Stimulated activated CD8-positive, alpha-beta memory T cell treated with anti-CD3 and anti-CD28 coated beads, Interleukin-15, amount 100 ng/mL, for 4 hours (primary cell): ENCODE measurements at places on chromosomes 1 and 21.

- peak; percentile 97 for DNase-seq
Measured at GRCh38 chr21:33324291-33325221, at the start of gene IFNAR1. Gene IFNAR1, plus strand, starts transcription at chr21:33324970. Its CDS starts 86 bp downstream, at chr21:33325056.

DNA sequence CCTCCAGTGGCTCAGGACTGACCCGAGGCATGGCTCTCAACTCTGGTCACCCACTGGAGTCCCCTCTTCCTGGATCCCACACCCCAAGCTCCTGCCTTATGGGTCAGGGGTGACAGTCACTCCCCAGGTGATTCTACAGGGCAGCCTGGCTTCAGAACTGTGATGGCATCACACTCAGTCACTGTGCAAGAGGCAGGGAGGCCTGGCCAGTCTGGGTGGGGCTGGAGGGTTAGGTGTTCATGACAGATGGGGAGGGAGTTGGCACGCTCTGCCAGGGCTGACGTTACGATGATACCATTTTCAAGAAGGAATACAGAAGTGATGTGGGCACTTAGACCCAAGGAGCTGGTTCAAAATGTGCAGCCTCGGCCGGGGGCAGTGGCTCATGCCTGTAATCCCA, 25.2 kb upstream of the ABCG1 start:
- DNase-seq: no peak

GRCh38 chr1:167904652-167905130, 9.2 kb downstream of the ADCY10 start:
- DNase-seq: no peak

- DNase-seq: no peak
Measured at GRCh38 chr1:11985851-11986250, 5.6 kb downstream of the MFN2 start.

DNA sequence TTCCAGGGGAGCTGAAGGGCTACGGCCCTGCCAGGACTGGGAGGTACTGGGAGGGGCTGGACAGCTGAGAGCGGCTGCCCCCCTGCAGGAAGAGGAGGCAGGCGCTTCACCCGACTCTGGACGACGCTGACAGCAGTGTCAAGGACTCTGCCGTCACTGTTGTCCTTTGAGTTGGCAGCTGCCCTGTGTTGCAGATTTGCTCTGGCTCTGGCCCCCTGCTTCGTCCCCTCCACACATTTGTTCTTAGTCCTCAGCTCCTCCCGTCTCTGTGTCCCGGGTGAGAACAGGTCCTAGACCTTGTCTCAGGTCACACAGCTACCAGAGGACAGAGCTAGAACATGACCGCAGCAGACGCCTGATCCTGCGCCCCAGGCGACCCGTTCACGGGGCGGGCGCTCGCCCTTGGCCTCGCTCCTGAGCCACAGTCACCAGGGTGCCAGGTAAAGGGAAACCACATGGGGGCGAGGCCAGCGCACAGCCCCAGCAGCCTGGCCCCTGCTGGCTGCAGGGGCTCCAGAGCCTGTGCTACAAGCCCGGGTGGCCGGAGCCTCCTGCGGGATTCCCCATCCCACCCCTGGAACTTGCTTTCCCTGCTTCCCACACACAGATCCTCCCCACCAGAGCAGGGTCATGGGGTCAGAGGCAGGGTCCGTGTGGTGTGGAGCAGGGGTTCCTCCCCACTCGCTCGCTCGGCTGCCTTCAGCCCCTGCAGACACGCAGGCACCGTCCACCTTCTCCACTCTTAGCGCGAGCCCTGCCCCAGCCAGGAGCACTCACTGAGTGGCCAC, 10.7 kb upstream of the NPHP4 start:
- no peak for DNase-seq

DNA sequence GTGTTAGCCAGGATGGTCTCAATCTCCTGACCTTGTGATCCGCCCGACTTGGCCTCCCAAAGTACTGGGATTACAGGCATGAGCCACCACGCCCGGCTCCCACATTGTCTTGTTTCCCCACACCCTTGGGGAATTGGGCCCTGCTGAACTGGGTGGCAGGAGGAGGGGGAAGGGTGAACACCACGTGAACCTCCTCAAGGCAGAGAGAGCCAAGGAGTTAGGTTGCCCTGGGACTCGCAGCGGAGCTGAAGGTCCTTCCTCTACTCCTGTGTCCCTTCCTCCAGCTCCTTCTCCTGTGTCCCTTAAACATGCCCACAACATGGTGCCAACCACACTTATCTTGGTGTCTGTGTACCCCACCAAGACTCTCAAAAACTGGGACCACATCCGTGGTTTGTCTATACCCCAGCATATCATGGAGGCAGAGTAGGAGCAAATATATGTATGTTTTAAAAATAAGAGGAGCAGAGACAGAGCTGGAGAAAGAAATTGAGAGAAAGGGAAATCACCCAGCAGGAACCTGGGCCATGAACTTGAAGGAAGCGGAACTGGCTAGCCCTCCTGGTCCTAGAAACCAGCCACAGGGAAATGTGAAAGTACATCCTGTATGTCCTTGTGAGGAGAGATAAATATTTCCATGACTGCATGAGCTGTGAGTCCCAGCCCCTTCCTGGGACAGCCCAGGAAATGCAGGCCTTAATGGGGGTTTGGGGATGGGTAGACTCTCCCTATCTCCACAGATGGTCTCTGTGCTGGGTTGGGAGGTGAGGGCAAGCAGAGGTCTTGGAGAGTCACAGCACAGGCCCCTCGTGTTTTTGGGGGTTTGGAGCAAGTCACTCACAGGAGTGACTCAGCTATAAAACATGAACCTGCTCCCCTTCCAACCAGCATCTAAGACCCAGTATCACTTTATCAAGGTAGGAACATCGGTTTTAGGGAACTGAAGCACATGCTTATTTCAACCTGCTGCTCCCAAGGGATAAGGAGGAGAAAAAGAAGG, 9.4 kb upstream of the TAL1 start:
- DNase-seq: no peak

GRCh38 chr1:77238462-77238861, 19.2 kb upstream of the PIGK start:
- no peak for DNase-seq

DNA sequence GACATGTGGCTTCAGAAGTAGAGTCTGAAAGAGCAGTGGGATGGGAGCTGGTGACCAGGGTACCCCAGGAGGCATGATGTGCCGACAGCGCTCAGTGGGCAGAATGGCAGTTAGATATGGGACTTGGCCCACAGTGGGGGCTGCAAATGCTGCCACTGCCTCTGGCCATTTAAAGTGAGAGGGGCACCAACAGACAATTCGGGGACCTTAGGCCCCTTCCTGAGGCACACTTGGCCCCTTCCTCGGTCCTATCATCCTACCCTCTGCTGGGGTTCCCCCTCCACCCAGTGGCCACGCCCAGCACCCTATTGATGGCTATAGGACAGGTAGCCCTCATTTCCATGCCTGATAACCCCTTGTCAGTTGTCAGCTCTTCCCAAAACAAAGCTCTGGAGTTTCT, 36.6 kb upstream of the EPHA8 start:
- DNase-seq: no peak

DNA sequence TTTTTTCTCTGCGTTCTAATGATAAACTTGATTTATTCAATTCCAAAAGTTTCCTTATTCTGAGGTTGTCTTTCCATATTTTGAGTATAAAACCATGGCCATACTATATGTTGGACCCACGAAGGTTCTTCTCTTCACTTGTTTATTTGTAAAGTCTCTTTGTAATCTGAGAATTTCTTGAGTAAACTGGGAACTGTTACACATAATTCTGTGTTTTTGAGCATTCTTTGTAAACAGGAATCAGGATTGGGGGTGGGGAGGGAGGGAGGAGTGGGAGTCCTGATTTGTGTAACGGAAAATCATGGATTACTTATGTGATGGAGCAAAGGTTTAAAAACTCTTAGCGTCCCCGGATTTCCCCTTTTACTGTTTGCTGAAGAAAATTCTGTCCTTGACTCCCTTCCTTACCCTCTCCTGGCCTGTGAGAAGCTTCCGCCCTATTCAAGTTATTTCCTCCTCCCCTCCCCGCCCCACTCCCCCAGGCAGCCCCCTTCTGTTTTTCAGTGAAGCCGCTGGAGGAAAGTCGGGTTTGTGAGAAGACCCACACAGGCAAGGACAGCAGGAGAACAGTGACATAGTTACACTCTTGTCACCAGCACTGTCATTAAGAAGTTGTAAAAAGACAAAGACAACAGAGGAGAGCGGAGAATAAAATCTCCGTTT, 6.4 kb upstream of the NBPF11 start:
- DNase-seq: no peak

DNA sequence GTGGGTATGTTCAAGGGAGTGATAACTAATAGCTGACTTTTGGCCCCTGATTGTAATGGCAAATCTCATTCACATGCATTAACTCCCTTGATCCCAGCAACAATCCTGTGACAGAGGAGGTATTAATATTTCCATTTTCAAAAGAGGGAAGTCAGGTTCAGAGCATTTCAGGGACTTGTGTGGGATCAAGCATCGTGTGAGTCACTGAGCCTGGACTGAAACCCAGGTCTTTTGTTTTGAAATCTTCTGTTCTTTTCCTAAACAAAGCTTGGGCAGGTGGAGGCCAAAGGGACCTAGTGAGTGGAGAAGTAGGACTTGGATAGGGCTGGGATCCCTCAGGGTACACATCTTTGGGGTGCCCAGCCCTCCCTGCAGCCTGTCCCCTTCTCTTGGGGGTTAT, 37.9 kb downstream of the ETNK2 start:
- DNase-seq: no peak

DNA sequence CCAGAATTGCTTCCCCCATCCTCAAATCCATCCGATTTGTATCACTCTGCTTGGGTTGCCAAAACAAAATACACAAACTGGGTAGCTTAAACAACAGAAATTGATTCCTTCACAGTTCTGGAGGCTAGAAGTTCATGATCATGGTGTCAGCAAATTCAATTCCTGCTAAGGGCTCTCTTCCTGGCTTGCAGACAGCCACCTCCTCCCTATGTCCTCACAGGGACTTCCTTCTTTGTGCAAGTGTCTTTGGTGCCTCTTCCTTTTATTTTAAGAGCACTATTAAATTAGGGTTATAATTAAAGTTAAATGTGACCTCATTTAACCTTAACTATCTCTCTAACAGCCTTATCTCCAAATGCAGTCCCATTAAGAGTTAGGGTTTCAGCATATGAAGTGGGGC, 112.8 kb downstream of the PLPP3 start:
- DNase-seq: no peak

- DNase-seq: no peak
Measured at GRCh38 chr21:15000081-15000480, 64.7 kb downstream of the NRIP1 start.

- no peak for DNase-seq
Measured at GRCh38 chr1:223114871-223115270, 28.2 kb downstream of the TLR5 start.

- DNase-seq: no peak
Measured at GRCh38 chr1:242522304-242522945, 2.1 kb downstream of the PLD5 start.

DNA sequence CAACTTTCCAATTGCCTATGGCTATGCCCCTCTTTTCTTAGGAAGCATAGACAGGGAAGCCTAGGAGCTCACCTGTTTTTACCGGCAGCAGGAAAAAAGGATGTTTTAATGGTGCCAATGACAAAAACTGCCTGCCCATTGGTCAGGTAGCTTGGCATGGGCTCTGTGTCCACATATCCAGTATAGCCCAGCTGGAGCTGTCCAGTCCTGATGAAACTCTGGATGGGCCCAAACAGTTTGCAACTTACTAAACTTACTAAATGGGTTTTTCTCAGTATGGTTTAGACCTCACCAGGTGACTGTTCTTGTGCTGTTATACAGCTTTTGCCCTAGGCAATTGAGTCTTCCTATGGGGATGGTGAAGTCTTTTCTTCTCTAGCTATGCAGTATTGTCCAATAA, 711.2 kb downstream of the AMY1C start:
- DNase-seq: no peak

GRCh38 chr1:51610637-51611036, 6.3 kb upstream of the OSBPL9 start:
- no peak for DNase-seq

- no peak for DNase-seq
Measured at GRCh38 chr1:230138561-230139239, 71.7 kb downstream of the GALNT2 start.
